ENCODE measurements at places on chromosomes 6 and 20. TPM values are rescaled to one million over a fixed set of nuclear protein-coding genes. Genes with fewer than 3 reads are reported as not detected.

Gene PCK1
- total RNA-seq = not detected

Gene ID4
- total RNA-seq = not detected

GRCh38 chr20:4781637-4782377, 60.1 kb downstream of the PRND start:
- DNase-seq = no peak
- peak overlapping the region; percentile 25 for H3K27ac ChIP-seq
- H3K4me1 ChIP-seq = no peaks in the 10 kb centered on the region
- no peaks in the 10 kb centered on the region for H3K27me3 ChIP-seq
- peaks cover 5% of the 10 kb centered on the region for H3K36me3 ChIP-seq
- no peak overlapping the region for H3K4me3 ChIP-seq

DNA sequence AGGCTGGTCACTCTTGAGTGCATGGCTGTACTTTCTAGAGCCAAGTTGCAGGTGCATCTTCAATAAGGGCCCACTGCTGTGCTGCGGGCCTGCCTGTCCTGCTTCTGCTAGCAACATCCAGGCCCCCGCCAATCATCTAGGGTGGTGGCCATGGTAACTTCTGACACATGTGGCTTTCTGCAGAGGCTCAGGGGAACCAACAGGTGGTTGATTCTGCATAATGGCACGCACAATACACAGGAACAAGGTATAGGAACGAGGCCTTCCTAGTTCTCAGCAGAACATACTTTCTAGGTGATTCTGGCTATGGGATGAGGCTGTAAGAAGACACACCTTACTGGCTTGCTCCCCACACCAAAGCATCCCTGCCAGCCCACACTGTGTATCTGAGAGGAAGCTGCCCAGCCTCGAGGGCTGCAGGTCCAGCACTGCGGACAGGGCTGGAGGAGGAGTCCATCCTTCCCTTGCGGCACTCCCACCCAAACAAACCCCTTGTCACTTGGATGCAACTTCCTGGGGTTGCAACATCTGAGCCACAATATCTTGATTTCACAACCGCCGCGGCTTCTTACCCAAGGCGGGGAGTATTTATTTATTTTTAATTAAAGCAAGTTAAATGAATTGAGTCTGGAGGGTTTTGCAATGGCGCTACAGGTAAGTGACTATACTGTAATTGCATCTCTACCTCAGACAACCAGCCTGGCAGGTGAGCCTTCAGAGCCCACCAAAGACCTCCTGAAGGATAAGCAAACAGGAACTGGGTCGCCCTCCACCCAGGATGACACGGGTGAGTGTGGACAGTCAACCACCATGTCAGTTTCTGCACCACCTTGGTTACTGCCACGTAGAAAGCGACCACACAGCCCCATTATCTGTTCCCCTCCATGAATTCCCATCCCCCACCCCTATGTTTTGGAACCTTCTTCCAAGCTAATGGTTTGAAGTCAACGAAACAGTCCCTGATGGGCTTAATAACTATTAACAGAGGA, 49.6 kb downstream of the SULF2 start:
- H3K4me3 ChIP-seq = no peak overlapping the region
- no peak overlapping the region for H3K27ac ChIP-seq
- H3K4me1 ChIP-seq = no peaks in the 10 kb centered on the region
- DNase-seq = no peak
- H3K27me3 ChIP-seq = no peaks in the 10 kb centered on the region

DNA sequence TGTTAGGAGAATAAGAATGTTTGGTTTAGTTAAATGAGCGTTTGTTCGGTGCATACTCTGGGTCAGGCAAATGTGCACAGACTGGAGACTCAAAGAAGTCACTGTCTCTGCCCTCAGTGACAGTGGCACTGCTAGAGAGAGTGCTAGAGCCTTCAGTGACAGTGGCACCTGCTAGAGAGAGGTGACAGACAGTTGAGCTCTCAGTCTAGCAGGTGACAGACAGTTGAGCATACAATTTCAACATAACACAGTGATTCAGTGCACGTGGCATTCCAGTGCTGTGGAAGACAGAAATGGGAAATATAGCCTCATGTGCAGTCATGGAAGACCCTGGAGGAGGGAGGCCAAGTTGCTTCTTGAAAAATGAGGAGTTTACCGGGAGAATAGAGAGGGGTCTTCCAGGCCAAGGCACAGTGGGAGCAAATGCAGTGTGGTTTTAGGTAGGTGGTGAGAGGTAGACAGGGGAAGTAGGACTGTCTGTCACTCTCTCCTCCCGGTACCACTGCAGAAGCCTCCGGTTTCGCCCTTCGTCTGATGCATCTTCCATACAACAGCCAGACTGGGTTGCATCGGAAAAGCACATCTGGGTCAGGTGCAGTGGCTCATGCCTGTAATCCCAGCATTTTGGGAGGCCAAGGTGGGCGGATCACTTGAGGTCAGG, 107.9 kb upstream of the CLDN20 start:
- H3K27me3 ChIP-seq = no peaks in the 10 kb centered on the region
- DNase-seq = no peak
- H3K36me3 ChIP-seq = no peaks in the 10 kb centered on the region
- H3K4me3 ChIP-seq = no peak overlapping the region
- H3K4me1 ChIP-seq = peaks cover 5% of the 10 kb centered on the region

All from naive thymus-derived CD4-positive, alpha-beta T cell (primary cell).